Peyer's patch (tissue), 4 donors: ENCODE measurements at places on chromosomes 1 and 21. TPM values are rescaled to one million over a fixed set of nuclear protein-coding genes. Genes with fewer than 3 reads are reported as not detected.
A peak's percentile ranks its signal among the peaks of the same experiment; 100 is the strongest.

RAD54L gene
- total RNA-seq: 5.4 TPM

HENMT1 gene
- total RNA-seq: 2.7 TPM

OLIG2 gene
- not detected for total RNA-seq

UTP25 gene
- 7.0 TPM for total RNA-seq

PTPN7 gene
- total RNA-seq: 4.7 TPM

DNA sequence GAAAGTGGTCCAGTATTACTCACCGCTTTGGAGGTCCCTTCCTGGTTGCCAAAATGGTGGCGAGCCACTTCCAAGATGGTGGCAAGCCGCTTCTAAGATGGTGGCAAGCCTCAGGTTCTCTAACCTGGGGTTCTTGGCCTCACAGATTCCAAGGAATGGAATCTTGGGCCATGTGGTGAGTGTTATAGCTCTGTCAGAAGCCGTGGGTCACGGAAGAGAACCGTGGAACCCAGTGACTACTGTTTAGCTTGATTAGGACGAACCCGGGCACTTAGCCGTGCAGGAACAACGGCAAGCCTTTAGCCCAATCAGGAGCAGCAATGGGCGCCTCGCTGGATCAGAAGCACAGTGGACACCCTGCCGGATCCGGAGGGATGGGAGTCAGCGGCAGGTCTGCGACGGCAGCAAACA is 356.2 kb upstream of the TMPRSS15 start:
- no peak for DNase-seq

DNA sequence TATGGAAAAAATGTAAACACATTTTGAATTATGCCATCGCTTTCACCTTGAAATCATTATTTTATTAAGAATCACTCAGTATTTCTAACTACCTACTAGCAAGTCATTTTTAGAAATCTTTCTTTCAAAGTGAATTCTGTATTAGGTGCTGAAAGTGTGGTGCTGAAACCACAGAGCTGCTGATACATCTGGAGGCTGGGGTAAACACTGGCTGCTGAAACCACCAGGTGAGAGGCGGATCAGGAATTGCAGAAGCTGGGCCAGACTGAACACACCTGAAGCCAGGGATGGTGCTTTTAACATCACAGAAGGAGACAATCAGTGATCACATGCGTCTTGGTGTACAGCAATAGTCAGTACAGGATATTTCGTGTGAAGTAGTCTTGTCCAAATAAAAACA is 42.2 kb upstream of the KCNE1 start:
- no peak for DNase-seq

GRCh38 chr1:168266644-168267186 is 14.0 kb upstream of the TBX19 start:
- no peak for DNase-seq

DNA sequence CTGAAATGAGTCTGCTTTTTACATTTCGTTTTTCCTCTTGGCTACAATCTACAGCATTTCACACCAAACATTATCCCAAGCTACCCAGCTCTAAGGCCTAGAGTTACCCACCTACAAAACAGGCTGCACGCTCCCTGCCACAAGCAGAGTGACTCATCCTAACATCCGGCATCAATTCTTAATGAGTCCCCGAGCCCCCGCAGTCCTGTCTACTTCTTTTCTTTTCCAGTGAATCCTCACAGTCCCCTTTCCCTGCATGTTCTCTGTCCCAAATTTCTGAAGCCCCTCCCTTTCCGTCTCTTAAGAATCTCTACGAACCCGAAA is 650 bp downstream of the PCNX2 start:
- DNase-seq: peak; percentile 42

GRCh38 chr1:152034324-152034653 is 2.5 kb downstream of the S100A11 start:
- DNase-seq: no peak

DNA sequence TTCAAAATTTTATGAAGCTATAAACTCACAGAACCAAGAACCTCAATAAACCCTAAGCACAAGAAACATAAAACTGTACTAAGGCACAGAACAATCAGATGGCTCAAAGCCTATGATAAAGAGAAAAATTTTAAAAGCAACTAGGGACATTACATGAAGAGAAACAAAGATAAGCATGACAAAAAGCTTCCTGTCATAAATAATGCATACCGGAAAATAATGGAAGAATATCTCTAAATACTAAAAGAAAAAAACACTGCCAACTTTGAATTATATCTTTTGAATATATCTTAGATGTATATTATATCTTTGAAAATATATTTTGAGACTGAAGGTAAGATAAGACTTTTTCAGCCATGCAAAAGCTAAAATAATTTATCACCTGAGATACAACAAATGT is 21.4 kb upstream of the KCNN3 start:
- no peak for DNase-seq

- no peak for DNase-seq
Measured at GRCh38 chr1:246035060-246035541, 472.0 kb downstream of the SMYD3 start.

GRCh38 chr1:4165686-4166300 is 265.7 kb upstream of the C1orf174 start:
- no peak for DNase-seq

GRCh38 chr21:39094847-39095579 is 88.2 kb downstream of the PSMG1 start:
- no peak for DNase-seq

DNA sequence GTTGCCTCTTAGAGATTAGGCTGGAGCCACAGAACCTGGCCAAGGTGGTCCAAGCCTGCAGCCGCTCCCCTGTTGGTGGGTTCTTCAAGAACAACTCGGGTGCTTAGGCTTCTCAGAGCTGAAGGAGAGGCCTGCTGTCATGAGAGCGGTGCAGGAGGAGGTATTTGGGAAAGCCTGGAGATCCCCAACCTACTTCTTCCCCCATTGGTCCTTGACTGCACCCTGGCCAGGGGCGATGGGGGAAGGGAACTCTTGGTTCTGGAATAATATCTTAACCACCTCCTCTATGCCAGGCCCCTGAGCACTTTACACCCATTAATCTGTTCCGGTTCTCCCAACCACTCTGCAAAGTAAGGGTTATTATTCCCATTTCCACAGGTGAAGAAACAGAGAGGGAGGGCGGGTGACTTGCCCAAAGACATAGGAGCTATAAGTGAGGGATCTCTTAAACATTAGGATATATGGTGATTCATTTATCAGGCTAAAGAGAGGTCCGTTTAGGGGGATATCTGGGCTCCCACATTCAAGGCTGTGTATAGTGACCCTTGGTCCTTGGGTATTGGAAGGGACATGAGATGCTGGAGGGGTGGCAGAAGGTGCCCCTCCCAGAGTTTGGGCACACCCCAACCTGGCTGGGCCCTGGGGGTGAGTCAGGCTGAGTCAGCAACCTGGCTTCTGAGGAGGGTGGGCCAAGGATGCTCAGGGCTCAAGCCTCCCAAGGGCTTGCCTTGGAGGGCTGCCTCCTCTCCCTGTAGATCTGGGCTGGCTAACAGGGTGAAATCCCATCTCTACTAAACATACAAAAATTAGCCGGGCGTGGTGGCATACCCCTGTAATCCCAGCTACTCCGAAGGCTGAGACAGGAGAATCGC is 5.2 kb downstream of the TRNP1 start:
- no peak for DNase-seq

GRCh38 chr1:1156140-1157032 is 17.3 kb upstream of the TTLL10 start:
- DNase-seq: no peak

GRCh38 chr1:24567792-24568388 is 12.0 kb downstream of the NCMAP start:
- no peak for DNase-seq

GRCh38 chr1:239951511-239952140 is 140.1 kb upstream of the FMN2 start:
- no peak for DNase-seq
